ENCODE measurements at places on chromosomes 16 and 17.

DNA sequence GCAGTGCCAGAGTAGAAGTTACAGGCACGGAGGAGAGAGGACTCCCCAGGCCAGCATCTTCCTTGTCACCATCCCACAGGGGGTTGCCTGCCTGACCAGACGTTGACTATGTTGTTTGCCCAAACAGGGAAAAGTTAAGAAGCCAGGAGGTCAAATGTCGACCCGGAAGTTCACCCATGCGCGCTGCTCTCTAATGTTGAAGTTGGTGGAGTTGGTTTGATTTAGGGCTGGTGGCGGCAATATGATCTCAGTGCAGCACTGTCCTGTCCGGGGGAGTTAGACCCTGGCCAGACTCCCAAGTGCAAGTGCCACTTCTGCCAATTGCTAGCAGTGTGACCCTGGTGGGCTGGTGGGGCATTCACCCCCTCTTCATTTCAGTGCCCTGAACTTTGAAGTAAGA lies 30.4 kb downstream of the RGS9 start:
- DNase-seq, result no peak

GRCh38 chr16:3470723-3471122 lies 24.6 kb downstream of the C16orf90 start:
- DNase-seq, result no peak

GRCh38 chr17:9788601-9789000 lies 2.8 kb downstream of the DHRS7C start:
- DNase-seq, result no peak

GRCh38 chr17:76734080-76734840 lies 2.9 kb downstream of the SRSF2 start:
- DNase-seq, result no peak

GRCh38 chr16:65414284-65414984 lies 292.6 kb upstream of the CDH11 start:
- DNase-seq, result no peak

DNA sequence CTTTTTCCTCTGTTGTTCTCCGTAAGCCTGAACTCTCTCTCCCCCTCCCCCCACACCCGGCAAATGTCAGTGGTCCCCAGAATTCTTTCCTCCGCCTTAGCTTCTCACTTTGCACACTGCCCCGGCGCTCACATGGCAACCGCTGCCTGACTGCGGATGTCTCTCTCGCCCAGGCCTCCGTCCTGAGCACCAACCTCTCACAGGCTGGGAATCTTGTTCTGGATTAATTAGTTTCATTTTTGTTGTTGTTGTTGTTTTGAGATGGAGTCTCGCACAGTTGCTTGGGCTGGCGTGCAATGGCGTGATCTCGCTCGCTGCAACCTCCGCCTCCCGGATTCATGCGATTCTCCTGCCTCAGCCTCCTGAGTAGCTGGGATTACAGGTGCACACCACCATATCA lies 16.7 kb downstream of the C17orf100 start:
- no peak for DNase-seq

- no peak for DNase-seq
Observed at GRCh38 chr17:65260626-65261025, 123.5 kb downstream of the RGS9 start.

- DNase-seq, result no peak
Observed at GRCh38 chr16:55489956-55490265, 10.9 kb downstream of the MMP2 start.

DNA sequence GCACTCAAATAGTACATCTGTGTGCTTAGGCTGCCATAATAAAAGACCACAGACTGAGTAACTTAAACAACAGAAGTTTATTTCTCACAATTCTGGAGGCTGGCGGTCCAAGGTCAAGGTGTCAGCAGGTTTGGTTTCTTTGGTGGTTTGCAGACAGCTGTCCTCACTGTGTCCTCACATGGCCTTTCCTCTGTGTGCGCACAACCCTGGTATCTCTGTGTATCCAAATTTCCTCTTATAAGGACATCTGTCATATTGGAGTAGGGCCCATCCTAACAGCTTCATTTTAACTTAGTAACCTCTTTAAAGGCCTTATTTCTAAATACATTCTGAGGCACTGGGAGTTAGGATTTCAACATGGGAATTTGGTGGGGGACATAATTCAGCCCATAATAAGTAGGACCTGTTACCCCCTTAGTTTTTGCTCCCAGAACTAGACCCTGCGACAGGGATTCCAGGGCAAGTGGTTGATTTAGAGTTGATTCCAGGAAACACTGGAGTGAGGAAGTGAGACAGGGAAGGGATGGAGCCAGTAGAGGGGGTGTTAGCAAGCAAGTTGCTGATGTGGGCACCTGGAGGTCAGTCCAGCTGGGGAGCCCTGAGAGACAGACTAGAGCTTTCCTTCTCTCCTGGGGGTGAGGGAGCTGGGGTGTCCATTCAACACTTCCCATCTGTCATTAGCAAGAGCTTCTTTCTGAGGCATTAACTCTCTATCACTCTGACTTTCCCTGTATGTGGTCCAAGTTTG lies 10.9 kb upstream of the ALKBH5 start:
- DNase-seq, result no peak

GRCh38 chr17:48564188-48565021 lies 13.7 kb downstream of the HOXB4 start:
- DNase-seq, result no peak

GRCh38 chr17:19570544-19571062 lies 36.9 kb downstream of the SLC47A1 start:
- no peak for DNase-seq

GRCh38 chr17:83079352-83079747 lies at the start of gene METRNL:
METRNL (plus strand) TSS chr17:83079609; CDS start chr17:83079816, 207 bp downstream.
- DNase-seq, result no peak

- DNase-seq, result no peak
Observed at GRCh38 chr17:48471817-48472410, 41.9 kb upstream of the SKAP1 start.

DNA sequence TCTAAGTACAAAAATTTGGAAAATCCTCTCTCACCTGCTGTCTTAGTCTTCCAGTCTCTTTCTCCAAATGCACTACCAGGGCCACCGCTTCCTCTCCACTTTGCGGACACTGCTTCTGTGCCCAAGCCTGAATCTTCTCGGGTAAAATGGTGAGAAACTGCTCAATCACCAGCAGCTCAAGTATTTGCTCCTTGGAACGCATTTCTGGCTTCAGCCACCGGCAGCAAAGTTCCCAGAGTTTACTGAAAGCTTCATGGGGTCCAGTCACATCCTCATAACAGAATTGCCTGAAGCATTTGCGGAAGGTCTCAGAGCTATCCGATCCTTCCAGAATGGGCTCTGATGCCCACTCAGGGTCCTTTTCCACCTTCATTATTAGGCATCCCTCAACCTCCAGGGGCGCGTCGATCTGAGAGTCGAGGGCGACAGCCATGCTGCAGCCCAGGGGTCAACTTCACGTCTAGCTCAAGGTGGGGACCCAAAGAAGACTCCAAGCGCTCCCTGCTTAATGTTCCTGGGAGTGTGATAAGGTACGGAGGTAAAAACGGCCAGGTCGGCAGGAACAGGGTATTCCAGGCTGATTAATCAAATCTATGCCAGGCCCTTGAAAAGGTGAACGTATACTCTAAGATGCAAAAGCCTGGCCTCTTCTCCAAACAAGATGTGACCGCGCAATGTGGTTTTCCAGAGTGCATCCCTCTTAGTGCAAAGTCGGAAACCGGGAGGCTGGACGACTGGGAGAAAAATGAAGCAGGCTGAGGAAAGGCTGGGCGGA lies 763 bp downstream of the ZKSCAN2 start:
- peak; percentile 27 for DNase-seq

- no peak for DNase-seq
Observed at GRCh38 chr16:2452650-2453049, 7.3 kb upstream of the TEDC2 start.

GRCh38 chr17:56262803-56263202 lies 109.5 kb downstream of the ANKFN1 start:
- no peak for DNase-seq

DNA sequence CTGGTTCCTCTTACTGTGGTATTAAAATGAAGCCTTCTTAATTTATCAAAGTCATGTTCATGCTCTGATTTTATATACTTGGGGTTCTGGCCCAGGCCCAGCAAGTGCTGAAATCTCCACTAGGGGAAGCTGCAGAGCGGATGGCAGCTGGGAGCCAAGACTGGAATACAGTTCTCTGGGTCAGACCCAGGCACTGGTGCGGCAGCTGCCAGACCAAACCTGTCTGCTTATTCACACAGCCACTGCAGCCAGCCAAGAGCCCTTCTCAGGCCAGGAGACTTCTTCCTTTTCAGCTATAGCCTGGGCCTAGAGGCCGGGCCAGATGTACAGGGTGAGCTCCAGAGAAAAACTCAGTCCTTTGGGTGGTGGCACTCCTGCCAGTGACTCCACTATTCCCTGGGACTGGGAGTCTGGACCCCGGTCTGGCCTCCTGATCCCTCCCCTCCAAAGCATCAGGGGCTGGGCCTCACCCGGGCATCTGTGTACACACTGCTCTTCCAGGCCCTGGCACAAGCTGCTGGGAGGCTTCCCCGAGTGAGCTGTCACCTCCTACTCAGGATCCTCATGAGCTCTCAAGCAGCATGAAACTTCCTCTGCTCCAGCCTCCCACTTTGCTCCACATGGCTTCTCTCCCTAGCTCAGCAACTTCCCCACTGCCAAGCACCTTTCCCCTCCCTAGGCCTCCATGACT lies 24.4 kb downstream of the ATP6V0D1 start:
- DNase-seq, result no peak

GRCh38 chr16:85608515-85608885 lies 4.6 kb upstream of the GSE1 start:
- no peak for DNase-seq

DNA sequence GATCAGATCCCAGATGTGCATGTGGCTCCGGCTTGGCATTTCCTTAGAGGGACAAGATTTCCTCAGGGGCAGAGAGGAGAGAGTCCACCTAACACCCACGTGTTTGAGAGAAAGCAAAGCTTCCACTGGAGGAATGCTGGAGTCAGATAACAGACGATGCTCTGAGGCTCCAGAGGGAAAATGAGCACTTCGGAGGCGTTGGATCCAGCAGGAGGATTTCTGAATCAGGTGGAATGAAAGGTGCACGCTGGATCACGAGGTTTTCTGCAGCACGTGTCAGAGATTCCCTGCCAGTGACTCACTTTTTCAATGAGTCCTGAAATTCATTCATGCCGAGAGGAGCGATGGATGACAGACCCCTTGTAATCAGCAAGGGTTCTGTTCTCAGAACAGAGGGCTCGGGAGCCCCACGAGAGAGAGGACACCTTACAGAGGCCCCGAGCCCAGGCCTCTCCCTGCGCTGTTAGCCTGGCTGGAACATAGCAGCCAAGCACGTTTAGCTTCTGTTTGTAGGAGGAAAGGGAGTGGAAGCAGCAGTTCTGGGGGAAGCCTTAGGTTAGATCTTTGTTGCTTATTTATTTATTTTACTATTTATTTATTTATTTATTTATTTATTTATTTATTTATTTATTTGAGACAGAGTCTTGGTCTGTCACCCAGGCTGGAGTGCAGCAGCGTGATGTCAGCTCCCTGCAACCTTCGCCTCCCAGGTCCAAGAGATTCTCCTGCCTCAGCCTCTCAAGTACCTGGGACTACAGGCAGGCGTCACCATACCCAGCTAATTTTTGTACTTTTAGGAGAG lies 49.3 kb upstream of the JPH3 start:
- no peak for DNase-seq

DNA sequence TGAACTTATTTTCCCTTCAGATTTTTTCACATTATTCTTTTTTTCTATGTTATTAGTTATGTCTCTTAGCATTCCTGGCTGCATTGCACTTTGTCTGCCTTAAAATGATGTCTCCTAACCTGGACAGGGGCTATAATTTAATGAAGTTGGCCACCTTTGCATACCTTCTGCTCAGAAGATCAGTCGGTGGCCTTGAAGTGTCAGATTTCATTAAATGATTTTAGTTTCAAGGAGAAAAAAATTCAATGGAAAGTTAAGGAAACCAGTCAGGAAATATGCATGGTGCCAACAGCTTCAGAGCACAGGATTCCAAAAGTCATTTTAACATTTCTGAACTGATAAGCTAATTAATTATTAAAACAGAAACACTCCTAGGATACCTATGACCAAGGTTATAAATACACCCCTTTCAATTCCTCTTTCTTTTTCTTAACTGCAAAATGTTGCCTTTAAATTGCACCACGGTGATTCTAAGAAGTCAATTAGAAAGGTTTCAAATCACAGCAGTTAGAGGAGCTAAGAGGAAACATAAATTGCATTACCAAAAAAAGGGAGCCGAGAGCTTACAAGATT lies 533.4 kb downstream of the KCNJ2 start:
- no peak for DNase-seq

GRCh38 chr16:30115238-30115637 lies 1.9 kb upstream of the GDPD3 start:
- DNase-seq, result no peak

- peak; percentile 57 for DNase-seq
Observed at GRCh38 chr17:6435968-6436367, 1.0 kb upstream of the AIPL1 start.

GRCh38 chr16:49016461-49016860 lies 265.2 kb downstream of the CBLN1 start:
- no peak for DNase-seq

DNA sequence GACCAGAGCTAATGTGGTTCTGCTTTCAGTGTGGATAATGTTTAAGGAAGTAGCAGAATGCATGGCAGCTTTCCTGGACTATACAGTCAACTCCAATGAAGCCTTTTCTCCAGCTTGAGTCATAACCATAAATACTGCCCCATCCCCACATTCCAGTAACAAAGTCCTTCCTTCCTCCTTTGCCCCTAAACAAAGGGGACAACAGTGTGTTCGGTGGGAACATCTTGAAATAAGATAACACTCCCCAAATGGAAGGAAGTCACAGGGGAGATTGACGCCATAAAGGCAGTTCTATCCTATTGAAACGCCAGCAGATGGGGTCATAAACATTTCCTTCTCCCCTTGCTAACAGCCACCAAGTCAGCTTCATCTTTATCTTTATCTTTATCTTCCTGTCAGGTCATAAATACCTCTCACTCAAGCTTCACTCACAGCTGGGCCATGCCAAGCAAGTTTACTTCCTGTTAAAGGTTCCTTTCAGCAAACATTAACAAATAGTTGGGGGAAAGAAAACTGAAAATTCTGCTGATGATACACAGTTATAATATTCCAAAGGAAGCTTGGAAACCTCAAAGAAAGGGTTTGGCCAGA lies 136.7 kb downstream of the SNX11 start:
- DNase-seq, result no peak

DNA sequence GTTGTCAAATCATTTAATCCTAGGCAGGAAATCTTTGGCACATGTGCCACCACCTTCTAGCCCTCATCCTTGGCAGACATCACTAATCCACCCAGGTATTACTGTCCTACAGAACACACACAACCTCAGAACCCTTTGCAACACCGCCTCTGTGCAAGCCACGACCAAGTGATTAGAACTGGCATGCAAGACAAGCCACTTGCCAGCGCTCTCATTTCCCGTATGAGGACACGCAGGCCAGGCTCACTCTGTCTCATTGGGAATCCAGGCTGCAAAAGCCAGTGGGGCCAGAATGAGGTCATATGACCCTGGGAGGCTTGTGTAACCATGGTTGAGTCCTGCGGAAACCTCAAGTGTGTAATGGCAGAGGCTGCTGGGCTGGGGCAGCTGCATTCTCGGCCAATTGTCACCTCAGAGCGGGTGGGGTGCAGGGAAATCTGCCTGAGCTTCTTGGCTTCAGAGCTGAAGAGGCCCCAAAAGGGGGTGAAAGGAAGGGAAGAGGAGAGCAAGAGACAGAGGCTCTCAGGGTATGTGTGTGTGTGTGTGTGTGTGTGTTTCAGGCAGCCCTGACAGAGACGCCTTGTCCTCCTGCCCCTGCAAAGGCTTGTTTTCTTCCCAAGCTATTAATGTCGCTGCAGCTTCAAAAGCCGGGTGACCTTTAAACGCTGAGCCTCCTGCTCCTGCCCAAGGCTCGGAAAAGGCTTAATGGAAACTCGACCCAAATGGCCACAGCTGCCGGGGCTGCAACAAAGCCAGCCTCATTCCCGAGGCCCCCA lies 43.2 kb upstream of the MRPS23 start:
- no peak for DNase-seq

Data from Panc1 (cell line).